ENCODE measurements at places on chromosomes 1 and 21.

- no peak for DNase-seq
Measured at GRCh38 chr1:236989290-236990051, 14.8 kb downstream of the MT1HL1 start.

GRCh38 chr1:7568901-7569524 lies 202.1 kb upstream of the VAMP3 start:
- no peak for DNase-seq

DNA sequence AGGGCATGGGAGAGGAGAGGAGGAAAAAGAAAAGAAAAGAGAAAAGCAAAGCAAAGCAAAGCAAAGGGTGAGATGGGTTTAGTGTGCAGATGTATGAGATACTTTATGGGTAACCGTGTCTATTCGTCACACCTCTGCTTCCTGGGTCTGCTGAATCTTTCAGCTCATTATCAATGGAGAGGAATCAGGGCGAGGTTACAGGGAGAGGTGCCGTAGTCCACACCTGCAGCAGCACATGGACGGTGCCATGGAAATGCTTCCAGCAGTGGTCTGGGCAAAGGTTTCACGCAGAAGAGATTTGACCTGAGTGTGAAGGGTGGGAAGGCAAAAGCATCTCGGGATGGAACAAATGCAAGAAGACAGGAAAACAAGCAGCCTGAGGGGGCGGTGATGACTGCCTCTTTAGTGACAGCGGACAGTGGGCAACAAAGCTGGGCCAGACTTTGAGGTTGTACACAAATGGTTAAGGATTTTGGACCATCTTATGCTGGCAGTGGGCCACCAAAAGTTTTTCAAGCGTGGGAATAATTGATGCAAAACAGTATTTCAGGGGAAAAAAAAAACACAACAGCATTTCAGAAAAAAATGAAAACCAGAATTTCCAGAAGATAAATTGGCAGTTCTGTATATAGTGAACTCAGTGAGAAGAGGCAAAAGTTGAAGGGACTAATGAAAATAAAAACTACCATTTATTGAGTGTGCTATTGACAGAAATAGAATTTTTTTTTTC lies 19.5 kb upstream of the SRP9 start:
- DNase-seq, result no peak

DNA sequence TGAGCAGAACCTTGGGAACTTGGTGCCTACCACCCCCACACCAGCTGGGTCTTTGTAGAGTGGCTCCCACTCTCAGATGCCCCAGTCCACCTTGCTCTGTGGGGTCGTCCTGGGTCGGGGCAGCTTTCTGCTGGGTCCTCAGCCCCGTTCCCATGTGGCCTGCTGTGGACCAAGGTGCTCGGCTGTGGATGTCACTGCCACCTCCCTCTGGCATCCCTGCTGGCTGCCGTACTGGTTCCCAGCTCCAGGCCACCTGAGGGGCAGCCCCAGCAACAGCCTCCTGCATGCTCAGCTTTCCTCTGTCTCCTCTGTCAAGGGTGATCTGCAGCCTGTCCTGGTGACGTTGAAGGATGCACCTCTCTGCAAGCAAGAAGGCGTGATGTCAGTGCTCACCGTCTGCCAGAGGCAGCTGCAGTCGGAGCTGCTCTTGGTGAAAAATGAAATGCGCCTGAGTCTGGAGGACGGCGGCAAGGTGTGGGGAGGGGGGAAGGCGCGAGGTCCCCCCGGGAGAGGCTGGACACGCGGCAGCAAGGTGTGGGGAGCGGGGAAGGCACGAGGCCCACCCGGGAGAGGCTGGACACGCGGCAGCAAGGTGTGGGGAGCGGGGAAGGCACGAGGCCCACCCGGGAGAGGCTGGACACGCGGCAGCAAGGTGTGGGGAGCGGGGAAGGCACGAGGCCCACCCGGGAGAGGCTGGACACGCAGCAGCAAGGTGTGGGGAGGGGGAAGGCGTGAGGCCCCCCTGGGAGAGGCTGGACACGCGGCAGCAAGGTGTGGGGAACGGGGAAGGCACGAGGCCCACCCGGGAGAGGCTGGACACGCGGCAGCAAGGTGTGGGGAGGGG lies 45.9 kb upstream of the DIP2A start:
- DNase-seq, result no peak

DNA sequence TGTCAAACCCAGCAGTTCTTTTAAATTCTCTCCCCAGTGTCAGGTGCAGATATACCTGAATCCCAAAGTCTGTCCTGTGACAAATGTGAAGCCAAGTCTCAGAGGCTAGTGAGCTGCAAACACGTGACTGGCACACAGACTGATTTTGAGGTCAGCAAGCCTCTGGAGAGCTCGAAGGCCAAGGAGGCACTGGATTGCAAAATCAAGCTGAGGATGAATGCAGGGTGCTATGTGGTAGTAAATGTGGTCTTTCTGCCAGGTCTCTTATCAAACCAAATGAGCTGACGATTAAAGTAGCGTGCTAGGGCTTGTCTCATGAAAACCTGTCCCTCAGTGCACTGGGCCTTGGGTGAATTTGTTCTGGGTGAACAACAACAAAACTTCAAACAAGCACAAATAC lies 20.6 kb downstream of the GPR3 start:
- DNase-seq, result no peak

DNA sequence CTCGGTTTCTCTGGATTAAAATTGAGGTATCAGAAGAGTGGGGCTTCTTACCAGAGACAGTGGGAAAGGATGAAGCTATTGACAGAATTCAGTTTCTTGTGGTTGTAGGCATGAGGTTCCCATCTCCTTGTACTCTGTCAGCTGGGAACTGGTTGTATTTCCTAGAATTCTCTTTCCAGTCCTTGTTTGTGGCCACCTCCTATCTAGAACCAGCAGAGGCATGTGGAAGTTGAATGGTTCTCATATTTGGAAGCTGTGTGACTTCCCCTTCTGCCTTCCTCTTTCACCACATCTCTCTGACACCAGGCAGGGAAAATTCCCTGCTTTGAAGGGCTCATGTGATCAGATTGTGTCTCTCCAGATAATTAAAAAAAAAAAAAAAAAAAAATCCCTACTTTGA lies 457.7 kb upstream of the ADAMTS5 start:
- no peak for DNase-seq

GRCh38 chr1:153608742-153609584 lies 4.0 kb downstream of the S100A16 start:
- DNase-seq, result no peak

GRCh38 chr1:183598386-183598785 lies 8.1 kb upstream of the NCF2 start:
- no peak for DNase-seq

DNA sequence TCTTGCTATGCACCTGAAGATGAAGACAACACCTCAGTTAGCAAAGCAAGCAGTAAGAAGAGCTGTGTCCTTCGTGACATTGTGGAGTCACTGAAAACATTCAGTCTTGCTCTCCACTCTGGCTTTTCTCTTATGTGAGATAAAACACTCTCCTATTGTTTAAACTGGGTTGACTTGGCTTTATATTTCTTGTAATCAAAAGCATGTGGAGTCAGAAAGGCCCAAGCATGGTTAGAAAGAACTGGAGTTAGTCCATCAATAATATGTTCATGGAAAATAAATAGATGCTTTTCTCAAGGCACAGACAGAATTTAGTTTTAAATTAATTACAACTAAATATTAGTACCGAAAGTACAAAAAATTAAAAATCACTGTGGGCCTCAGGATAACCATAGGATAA lies 61.7 kb downstream of the UBE2U start:
- DNase-seq, result no peak

GRCh38 chr1:219460081-219460895 lies 152.6 kb downstream of the ZC3H11B start:
- DNase-seq, result no peak

GRCh38 chr1:41880261-41880660 lies 38.5 kb downstream of the HIVEP3 start:
- no peak for DNase-seq

Measured in NCI-H748 treated with DMSO at 0.1 percent for 48 hours (cell line).